NK-92 treated with Interleukin-12 subunit alpha and Interleukin-12 subunit beta, amount 100 ng/mL, for 24 hours (cell line): ENCODE measurements at places on chromosomes 6 and 20.
A peak's percentile ranks its signal among the peaks of the same experiment; 100 is the strongest.

DNA sequence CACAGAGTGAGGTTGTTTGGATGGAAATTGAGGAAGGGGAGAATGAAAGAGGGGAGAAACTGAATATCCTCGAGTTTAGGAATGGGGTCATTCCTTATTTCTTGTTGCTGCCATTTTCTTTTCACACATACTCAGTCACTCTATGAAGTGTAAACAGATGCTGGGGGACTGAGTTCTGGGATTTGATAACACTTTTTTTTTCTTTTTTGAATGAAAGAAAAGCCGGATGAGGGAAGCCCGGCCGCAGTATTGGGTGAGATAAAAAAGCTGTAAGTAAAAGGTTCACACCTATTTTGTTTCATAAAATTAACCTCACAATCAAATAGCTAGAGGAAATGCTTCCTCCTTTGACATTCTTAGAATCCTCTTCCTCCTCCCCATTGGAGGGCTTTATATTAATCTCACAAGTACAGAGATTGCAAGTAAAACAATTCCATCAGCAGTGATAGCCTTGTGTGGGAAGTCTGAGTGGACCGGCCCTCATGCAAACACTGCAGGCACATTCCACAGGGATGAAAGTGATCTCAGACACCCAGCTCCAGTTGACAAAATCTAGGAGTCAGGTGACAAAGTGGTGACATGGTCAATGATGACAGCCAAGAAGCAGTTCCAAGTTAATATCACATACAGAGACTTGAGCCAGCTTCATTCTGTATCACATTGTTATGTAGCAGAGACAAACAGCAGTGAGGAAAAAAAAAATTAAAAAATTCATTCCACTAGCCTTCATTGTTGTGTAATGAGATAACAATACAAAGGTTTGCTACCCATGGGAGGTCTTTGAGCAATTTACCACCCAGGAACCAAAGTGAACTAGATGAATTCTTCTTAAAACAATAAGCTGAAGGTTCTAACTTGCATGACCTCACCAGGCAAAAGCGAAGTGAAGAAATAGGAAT lies 391.1 kb upstream of the HSF2 start:
- no peak for DNase-seq

DNA sequence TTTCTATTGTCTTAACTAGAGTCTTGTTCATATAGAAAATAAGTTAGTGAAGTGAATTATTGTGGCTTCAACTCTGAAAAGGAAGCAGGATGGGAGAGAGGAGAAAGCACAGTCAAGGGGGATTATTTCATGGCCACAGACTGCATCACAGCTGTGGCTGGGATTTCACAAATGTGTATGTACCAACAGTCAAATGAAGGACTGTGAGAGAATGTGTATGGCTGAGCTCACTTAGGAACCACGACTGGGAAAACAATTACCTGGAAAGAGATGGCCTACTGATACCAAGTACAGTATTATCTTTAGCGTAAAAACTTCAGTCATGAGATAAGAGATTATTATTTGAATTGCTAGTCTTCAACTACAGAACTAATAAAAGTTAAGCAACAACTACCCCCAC lies 54.9 kb downstream of the SESN1 start:
- no peak for DNase-seq

- no peak for DNase-seq
These were observed 290.7 kb downstream of the ARHGAP18 start for GRCh38 chr6:129419324-129419723.

DNA sequence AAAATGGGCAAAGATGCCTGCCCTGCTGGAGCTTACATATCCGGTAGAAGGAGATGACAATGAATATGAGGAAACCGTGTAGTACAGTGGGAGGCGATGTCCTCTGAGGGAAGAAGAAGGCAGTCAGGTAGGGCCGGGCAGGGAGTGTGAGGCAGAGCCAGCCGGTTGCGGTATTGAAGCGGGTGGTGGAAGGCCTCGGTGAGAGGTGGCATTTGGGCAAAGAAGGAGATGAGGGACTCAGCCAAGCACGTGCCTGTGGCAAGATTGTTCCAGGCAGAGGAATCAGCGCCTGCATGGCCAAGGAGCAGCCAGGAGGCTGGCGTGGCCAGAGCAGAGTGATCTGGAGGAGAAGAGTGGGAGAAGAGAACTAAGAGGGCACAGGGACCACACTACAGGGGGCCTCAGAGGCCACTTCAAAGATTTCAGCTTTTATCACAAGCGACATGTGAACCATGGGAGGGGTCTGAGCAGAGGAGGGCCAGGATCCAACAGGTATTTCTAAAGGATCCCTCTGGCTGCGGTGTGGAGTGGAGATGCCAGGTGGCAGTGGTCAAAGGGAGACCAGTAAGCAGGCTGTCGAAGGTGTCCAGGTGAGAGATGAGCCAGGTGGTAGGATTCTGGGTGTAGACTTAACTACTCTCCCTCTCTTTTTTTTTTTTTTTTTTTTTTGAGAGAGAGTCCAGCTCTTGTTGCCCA lies 13.8 kb downstream of the MDFI start:
- no peak for DNase-seq

DNA sequence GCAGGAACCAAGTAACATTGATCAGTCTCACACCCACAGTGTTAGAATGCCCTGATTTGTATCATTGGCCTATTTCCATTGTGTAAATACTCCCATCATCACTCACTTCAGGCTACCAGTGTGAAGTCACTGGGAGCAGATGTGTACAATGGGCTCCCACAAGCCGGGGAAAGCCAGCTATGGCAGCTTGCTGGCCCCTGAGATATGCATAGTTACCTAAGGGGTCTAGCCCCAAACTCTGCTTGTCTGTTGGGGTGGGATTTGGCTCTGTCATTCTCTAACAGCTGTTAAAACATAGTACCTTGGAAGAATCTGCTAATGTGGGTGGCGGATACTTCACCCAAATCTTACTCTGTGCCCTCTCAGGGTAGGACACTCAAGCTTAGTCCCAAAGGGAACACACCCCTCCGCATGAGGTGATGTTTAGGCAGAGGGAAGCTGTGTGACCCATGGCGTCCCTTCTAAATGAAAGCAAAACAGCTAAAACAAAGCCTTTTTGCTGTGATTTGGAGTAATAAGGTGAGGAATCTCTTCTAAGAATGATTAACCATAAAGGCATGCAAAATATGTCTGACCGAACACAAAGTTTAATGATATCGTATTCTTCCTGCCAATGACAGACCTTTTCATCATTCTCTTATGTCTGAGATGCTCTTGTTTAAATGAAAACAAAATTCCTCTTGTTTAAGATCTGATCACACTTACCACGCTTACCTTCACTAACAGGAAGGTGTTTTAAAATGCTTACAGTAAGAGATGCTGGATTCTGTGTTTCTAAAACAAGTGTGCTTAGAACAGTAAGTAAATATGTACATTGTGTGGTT lies 45.9 kb upstream of the PXDC1 start:
- DNase-seq: no peak

DNA sequence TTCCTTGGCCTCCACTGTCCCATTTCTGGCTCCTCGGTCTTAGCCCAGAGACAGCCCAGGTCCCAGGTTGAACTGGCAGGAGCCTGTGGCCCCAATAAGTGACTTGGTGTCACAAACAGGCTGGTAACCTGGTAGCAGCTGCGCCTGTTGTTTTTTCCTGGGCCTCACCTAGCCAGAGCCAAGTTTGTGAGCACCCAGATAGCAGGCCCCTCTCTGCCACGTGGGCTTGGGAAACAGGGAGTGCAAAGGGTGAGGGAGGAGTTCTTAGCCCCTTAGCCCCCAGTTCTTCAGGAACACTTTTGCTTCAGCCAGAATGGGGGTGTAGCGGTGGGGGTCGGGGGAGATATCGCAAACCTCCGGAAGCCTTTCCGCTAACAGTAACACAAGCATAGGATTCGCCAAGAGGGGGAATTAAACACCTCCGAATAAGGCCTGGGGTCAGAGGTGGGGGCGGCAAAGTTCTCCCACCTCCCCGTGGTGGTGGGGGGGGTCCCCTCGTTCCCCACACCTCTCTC lies 760 bp downstream of the C6orf132 start:
- DNase-seq: no peak

- DNase-seq: no peak
These were observed 6.4 kb downstream of the ZUP1 start for GRCh38 chr6:116662202-116662601.

GRCh38 chr6:3515669-3516068 lies 58.8 kb upstream of the SLC22A23 start:
- no peak for DNase-seq

GRCh38 chr20:51966296-51966971 lies 164.1 kb upstream of the SALL4 start:
- DNase-seq: peak; percentile 13

- DNase-seq: no peak
These were observed 345.3 kb downstream of the TFAP2B start for GRCh38 chr6:51163843-51164529.

DNA sequence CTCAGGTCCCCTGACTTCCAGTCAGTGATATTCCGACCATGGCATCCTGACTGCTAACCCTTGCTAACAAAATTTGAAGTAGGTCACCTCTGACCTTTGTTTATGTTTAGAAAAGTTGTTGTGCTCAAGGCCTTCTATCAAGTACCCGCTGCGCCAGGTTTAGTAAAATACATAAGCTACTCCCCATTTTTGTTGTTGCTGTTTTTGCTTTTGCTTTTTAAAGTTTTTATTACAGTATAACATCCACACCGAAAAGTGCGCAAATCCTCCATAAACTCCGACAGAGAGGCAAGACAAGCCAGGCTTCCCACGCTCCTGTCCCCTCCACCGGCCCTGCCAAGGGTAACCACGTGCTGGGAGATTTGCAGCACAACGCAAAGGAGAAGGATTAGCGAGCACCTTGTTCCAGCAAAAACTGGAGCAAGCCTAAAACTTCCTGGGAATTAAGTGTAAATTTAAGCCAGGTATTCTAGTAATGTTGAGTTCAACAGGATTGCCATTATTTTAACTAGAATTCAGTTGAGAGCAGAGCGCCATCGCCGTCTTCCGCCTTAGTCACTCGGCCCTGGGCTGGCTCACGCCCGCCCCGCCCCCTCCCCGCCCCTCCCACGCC lies 17.8 kb upstream of the HMGN4 start:
- peak; percentile 34 for DNase-seq

GRCh38 chr6:3899061-3899460 lies 49.9 kb downstream of the FAM50B start:
- DNase-seq: no peak

- no peak for DNase-seq
These were observed 64.6 kb upstream of the INSM1 start for GRCh38 chr20:20303320-20303719.

DNA sequence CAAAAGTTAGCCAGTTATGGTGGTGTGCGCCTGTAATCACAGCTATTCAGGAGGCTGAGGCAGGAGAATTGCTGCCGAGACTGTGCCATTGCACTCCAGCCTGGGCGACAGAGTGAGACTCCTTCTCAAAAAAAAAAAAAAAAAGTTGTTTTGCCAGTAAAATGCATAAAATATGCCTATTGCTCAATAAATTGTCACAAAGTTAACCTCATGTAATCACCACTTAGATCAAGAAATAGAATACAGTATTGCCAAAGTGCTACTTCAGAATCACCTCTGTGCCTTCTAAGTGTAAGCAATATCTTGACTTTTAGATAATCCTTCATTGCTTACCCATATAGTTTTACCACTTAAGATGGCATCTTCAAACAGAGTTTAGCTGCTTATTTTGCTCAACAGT lies 80.7 kb downstream of the TRMT11 start:
- no peak for DNase-seq

- no peak for DNase-seq
These were observed at the start of gene TFAP2A for GRCh38 chr6:10414756-10415616. Gene TFAP2A, minus strand, starts transcription at chr6:10415074. Its CDS starts 83 bp downstream, at chr6:10414991.

- no peak for DNase-seq
These were observed 18.0 kb downstream of the USP49 start for GRCh38 chr6:41877051-41877680.

DNA sequence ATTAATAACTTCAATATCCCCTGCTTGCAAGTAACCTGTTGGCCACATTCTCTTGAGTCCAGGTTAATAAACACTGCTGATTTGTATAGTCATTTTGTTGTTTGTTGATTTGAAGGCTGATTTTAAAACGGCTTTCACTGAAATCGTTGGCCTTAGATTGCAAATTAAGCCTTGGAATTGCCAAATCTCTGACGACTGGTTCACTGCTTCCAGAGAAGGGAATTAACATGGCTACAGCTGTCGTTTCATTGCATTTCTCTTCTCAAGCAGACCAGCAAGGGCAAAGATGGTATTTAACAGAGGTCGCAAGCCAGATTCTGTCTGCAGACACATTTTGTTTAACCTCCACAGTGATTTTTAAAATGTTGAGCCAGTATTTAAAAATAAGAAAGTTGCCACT lies 470.9 kb downstream of the TFAP2A start:
- DNase-seq: no peak

DNA sequence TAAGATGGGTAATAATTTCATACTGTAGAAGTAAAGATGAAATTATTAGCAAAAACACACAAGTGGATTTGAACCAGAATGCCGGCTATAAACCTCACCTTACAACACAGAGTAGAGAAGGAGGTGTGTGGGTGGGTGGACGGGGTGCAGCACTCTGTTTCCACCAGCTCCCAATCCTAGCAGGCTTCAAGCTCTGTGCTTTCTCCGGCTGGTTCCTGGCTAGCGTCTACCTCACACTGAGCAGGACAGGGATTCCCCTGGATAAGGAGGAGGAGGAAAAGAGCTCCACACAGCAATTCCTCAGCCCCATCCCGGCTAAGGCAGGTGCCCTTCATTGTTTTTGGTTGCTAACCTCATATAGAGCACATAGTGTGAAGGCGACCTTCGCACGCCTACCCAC lies 453.3 kb downstream of the C6orf118 start:
- DNase-seq: no peak

GRCh38 chr6:43293698-43294097 lies 4.4 kb upstream of the SLC22A7 start:
- DNase-seq: no peak

- no peak for DNase-seq
These were observed 32.5 kb downstream of the THEMIS start for GRCh38 chr6:127868338-127868737.

DNA sequence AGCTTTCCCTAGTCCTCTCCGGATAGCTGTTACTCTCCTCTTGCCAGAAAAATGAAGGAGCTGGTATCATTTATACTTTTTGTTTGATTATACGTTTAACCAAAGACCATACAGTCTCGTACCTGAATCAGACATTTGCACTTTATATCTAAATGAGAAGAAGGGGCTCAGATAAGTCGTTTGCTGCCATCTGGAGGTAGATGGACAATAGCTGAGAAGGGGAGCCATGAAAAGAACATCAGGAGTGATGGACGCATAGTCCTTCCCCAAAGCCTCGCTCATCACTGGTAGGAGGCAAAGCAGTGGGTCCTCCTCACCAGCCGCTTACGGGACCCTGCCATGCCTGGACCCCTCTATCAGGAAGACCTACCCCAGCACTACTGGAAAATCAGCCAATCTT lies 45.4 kb downstream of the RPF2 start:
- no peak for DNase-seq

DNA sequence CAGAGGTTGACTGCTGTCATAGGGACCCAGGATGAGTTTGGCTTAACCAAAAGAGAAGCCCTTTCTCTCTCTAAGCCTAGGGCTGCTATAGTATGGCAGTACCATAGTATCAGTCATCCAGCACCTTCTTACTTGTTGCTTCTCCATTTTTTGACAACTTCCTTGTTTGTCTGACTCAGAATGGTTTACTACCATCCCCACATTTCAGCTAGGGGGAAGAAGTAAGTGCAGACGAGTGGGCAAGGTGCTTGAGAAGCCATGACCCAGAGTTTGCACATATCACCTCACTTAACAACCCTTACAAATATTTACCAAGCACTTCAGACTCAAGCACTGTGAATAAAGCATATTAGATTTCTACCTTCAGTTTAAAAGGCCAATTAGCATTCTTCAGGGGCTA lies 289.9 kb upstream of the TSHZ2 start:
- DNase-seq: no peak
